NCI-H2107 (cell line): ENCODE measurements at places on chromosomes 5 and 9.

DNA sequence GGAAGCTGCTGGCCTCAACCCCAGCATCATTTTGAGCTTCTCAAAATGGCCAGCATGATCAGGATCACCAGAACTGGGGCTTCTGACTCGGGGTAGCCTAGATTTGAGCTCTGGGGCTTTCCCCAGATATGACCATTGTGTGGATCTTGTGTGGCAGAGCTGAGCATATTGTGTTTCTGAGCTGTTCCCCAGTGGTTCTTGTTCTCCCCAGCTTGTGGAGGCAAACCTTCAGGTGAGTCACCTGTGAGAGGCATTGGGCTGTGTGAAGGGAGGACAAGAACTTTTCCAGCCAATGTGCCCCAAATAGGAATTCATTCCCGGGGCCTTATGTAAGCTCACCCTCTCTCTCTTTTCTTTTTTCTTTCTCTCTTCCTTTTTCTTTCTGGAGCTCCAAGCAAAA lies 80.7 kb upstream of the PITX1 start:
- no peak for DNase-seq

DNA sequence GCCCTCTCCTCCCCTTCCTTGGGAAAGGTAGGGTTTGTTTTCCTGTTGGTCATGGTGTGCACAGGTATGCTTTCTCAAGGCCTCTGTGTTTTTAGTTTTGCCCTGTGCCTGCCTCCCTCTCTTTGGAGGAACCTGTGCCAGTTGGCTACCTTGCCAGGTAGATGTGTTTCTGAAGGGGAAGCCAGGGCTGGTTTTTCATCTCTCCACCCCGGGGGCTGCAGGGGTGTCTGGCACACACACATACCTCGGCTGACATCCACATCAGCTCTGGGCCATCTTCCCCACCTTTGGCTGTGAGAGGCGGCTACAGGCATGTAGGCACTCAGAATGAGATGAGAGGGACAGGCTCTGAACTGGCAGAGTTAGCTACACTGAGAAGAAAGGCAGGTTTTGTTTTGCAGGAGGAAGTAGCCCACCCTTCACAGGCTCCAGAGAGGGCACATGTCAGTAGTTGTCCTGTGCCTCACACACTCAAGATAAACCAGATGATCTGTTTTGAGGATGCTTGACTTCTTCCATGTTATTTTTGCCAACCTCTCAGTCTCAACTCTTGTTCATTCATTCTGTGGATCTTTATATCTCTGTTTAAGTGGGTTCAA lies 9.7 kb downstream of the RGMB start:
- DNase-seq, result no peak

GRCh38 chr5:31516802-31517201 lies 15.1 kb downstream of the DROSHA start:
- DNase-seq, result no peak

DNA sequence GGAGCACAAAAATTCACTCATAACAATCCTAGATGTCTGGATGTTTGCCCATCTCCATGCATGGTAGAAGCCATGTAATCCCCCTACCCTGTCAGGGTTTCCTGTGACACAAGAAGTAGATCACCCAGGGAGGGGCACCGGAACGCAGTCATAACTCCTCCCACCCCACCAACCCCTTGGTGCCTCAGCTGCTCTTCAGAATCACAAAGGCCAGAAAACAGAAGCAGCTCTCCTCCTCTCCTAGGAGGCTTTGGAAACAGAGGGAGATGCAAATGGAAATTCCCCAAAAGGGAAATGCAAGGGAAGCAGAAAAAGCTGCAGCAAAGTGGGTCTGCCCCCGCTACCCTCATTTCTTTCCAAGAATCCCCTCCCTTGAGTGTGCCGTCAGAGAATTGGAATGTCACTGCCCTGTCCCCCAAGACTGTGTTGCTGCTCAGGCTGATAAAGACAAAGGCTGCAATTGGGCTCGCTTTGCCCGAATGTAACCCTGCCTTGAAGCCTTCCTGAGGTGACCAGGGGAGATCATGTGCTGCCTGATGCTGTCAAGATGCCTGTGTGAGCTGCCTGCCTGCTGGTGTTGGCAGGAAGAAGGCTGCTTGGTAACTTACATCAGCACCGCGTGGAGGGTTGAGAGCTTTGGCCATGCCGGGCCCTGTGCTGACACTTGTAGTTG lies 65.5 kb upstream of the ABCA1 start:
- no peak for DNase-seq

DNA sequence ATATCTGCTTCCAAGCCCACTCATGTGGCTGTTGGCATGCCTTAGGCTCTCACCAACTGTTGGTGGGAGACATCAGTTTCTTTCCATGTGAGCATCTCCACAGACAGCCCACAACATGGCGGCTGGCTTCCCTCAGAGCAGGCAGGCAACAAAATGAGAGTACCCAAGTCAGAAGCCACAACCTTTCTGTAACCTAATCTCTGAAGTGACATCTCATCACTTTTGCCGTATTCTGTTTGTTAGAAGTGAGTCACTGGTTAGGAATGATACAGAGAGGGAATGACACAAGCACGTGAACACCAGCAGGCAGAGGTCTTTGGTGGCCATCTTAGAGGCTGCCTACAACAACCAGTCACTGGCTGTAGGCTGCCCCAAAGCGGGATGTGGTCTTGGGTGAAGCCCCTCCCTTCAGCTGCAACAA lies 88.6 kb upstream of the RASGRF2 start:
- DNase-seq, result no peak
